ENCODE measurements at places on chromosomes 7 and 10. TPM values are rescaled to one million over a fixed set of nuclear protein-coding genes. Genes with fewer than 3 reads are reported as not detected.

DNA sequence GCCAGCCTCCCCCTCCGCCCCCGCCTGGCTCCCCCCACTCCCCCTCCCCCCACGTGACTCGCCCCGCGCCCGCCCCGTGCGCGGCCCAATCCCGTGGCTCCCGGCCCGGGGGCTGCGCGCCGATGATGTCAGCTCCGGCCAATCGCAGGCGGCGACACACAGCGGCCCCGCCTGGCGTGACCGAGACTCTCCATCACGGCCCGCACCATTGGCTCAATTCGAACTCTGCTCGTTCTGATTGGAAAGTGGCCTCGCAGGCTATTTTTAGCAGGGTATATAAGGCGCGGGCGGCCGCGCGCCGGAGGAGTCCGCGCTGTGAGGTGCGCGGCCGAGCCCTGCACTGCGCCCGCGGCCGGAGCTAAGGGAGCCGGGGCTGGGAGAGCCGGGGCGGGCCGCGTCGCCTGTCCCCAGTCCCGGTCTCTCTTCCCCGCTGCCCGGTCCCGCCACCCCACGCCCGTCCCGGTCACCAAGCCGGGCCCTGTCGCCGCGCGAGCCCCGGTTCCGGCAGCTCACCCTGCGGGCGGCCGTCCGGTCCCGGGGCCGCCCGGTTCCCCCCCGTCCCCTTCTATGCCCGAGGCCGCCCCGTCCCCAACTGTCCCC, 342 bp upstream of the KLF6 start:
- peak; percentile 99 for DNase-seq

PVRIG gene
- total RNA-seq = 21.7 TPM

GRCh38 chr10:29714096-29714874, 79.5 kb upstream of the SVIL start:
- no peak for DNase-seq

DNA sequence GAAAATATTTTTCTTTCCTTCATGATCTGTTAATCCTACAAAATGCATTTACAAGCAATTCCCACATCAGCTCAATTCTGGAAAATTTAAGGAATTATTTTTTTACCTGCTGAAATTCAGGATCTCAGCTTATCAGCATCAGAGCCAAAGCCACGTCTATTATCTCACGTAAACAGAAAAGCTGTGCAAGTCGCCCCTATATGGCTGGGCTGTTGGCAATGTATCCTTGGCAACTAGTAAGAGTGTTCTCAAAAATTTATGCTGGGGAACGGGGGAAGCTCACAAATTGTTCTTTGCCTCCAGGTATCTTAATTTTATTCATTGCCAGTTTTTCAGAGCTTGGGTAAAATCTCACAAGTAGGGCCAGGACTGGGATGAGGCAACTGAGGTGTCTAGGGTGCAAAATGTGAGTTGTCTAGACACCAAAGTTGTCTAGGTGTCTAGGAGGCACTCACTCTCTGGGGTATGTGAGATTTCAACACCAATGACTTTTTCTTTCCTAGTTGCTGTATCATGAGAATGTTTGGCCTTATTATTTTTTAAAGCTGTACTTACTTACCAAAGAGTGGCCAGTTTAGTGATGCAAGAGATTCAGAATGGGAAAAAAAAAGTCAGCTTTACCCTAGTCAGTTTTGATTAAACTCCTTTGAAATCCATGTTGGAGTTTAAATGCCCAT, 5.1 kb downstream of the GSTO2 start:
- no peak for DNase-seq

DNA sequence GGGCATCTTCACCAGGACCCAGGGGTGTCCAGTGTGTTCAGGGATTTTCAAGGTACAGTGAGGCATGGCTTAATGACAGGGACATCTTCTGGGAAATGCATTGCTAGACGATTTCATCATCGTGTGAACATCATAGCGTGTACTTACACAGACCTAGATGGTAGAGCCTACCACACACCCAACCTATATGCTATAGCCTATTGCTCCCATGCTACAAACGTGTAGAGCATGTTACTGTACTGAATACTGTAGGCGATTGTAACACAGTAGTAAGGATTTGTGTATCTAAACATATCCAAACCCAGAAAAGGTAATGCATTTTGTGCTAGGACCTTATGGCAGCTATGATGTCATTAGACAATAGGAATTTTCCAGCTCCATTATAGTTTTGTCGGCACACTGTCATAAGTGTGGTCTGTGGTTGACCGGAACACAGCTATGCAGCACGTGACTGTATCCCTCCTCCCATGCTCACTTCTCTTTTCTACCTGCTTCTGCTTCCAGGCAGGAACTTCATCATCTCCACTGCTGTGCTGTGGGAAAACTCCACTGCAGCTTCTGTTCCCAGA, 416.2 kb upstream of the NFE2L3 start:
- DNase-seq = no peak
